ENCODE measurements at places on chromosomes 2 and 18.

GRCh38 chr2:157759855-157760254 is 116.3 kb downstream of the ACVR1 start:
- DNase-seq: no peak

DNA sequence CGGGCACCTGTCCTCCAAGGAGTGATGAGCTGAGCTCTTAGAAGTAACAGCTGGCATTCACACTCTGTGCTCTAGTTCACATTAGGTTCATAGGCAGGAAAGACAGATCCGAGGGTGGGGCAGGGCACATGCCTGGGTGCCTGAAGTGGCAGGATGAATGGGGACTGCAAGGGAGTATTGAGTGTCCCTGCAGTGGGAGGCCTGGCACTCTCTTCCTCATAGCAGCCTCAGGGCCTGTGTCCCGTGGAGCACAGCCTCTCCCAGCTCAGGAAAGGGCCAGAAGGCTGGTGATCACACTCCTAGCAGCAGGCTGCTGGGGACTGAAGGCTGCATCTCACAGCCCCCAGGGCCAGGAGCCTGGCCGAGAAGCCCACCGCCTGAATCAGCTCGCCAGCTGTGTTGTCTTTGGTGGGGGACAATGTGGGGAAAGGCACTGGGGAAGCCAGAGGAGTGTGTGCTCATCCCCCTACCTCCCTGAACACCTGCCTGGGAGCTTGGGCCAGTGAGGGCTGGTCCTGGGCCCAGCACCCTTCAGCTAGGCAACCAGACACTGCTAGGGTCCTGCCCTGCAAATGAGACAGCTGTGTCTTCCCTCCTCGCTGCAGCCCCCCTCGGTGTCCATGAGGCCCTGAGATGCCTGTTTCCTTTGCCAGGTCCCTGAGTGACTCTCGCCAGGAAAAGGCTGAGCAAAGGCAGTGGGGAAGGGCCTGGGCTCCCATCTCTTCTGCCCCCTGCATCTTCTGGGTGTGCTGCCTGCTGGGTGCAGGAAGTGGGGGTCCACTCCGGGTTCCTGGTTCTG is 48.2 kb upstream of the HS6ST1 start:
- DNase-seq: no peak

DNA sequence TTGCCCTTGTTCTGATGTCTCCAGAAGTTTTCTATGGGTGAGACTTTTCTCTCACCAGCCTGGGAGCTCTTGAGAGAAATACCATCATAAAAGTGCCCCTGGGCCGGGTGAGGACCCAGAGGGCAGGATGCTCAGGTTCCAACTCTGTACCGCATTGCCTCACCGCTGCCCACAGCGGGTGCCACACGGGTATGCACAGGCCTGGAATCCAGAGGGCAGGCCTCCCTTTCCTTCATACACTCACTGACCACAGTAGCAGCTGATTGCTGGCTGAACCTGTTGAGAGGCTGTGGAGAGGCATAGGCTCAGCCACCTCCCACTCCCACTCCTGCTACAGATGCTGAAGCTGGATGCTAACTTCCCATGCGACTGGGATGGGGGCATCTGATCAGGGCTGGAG is 293.8 kb downstream of the CYP26B1 start:
- no peak for DNase-seq

DNA sequence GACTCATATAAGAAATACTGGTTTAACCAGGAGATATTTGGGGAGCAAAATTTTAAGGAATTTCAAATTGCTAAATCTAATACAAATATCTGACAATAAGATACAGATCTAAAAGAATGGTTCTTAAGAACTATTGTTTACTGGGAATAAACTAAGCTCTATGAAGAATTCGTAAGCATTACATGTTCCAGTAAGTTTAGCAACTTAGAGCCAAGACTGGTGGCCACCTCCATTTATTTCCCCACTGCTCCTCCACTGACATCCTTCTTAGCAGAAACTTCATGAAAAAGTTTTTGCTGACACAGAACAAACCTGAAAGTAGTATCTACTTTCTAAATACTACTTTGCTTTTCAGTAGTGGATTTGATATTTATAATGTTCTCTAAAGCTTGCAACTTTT is 83.0 kb downstream of the ACSL3 start:
- DNase-seq: no peak

DNA sequence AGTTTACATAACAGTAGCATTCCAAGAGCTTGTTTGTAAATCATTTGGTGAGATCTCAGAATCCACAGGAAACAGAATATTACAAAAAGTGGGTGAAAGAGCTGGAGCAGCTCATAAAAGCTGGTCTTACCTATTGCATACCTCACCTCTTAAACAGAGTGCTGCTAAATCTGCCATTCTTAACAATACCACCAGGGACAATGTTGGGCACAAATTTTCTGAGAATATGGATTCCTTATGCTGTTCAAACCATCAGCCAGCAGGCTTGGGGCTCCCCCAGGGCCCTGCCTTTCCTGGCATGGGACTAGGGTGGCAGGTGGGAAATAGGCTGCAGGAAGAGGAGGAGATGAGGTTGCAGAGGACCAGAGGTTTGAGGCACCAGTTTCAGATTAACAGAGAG is 55.6 kb downstream of the TGFA start:
- no peak for DNase-seq

DNA sequence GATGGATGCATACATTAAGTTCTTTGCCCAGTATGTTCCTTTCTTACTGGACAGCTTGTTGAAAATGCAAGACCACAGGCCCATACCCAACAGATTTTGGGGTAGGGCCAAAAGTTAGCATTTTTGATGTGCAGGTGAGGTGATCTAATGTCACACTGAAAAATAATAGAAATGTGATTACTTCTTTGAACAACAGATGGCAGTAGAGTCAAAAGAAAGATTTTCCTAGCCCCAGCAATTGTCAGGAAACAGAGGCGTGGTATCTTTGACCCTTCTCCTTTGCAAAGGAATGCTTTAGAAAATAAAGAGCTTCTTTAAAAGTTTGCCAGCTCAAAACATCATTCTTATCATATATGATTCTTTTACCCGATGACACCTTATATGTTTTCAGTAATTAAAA is 343.6 kb upstream of the SYT4 start:
- no peak for DNase-seq

DNA sequence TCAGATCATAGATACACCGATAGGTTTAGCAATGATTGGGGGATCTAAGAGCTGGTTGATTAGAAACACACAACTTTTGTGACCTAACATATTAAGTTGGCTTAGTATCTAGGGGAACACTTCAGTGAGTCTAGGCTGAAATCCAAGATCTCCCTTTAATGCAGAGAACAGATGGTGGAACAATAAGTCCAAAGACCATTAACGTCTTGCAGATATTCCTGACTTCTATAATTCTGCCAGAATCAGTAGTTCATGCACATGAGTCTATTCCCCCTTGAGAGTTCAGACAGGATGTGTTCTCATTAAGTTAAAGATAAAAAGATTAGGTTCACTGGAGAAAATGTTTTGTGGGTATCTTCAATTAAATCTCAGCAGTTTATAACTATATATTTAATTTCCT is 506.5 kb downstream of the TSN start:
- no peak for DNase-seq

DNA sequence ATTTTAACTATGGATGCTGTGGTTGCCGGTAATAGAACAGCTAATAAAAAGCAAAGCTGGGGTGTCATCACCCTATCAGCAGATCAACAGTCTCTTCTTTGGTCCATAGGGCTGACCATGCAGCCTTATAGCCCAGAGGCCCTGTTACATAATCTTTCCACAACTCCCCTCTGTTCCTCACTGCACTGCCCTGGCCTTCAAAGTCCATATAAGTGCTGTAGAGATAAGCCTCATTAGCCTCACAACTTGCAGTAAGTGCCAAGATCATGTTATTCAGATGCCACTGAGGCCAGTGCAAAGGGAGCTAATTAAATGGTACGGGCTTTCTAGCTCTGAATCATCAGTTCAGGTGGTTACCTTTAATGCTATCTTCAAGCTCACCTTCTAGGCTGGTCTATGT is 89.7 kb upstream of the CXCR4 start:
- no peak for DNase-seq

- no peak for DNase-seq
Measured at GRCh38 chr2:22487541-22487940, 897.4 kb upstream of the KLHL29 start.

DNA sequence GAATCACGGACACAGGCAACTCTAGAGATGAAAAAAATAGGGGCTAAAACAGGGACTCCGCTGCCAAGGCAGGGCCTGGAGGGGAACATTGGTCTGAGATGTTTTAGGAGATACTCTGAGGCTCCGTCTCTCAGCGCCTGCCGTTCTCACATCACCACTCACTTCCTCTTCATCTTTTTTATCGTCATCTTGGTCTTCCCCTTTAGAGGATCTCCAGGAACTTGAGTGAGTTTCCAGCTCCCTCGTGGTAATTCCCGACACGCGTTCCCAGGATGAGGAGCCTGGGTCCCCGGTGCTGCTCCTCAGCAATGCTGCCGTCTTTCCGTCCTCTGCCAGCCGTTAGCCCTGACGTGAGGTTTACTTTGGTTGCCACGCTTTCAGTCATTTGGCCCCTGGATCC is 16.1 kb downstream of the MLPH start:
- DNase-seq: no peak

GRCh38 chr2:233992513-233993217 is 57.8 kb upstream of the SPP2 start:
- DNase-seq: no peak

DNA sequence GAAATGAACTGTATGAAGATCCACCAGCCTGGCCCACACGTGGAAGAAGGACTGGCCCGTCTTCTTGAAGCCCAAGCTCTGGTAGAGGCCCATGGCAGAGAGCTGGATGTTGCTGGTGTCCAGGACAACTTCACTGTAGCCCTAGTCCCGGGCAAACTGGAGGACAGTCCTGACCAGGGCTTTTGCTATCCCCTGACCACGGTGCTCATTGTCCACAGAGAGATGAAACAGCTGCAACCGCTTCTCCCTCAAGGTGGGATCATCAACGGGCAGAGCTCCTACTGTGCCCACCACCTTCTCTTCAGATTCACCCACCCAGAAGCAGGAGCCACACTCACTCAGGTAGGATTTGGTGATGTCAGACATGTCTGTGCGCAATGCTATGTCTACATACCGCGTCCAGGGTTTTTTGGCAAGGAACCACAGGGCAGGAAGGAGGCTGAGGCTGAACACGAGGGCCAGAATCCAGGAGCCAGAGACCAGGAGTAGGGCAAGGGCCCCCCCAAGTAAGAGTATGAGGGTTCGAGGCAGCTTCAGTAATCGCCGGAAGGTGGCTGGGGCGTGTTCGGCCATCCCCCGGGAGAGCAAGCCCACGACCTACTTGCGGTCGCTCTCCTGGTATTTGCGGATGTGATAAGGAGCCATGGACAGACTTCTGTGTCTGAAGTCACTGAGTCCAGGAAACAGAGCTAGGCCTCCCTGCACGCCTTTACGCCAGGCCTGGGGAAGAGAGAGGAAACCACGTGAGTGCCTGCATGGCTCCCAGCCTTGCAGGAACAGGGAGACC is 36.3 kb downstream of the TPRKB start:
- no peak for DNase-seq

DNA sequence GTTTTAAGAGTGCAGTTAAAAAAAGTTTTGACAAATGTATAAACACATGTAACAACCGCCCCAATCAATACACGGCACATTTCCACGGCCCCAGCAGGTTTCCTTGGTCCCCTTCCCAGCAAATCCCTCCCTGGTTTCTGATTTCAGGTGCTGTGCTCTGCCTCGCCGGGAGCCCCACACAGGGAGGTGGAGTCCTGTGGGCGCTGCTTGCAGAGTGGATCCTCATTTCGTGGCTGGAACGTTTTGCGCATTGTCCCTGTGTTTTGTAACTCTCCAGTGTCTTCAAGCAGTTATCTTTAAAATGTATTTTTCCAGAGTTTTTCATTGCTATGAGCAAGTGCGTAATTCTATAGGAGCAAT is 124.8 kb downstream of the GALR1 start:
- no peak for DNase-seq

All from DND-41 (cell line).